ENCODE measurements at places on chromosomes 7 and 10. TPM values are rescaled to one million over a fixed set of nuclear protein-coding genes. Genes with fewer than 3 reads are reported as not detected.

The ZNF800 gene
- total RNA-seq = 37.8 TPM

The RADIL gene
- 10.8 TPM for total RNA-seq

The SFRP4 gene
- total RNA-seq = 10.2 TPM

The TBX20 gene
- not detected for total RNA-seq

The LBX1 gene
- not detected for total RNA-seq

The HOXA5 gene
- total RNA-seq = 9.2 TPM

The PTF1A gene
- total RNA-seq = not detected

The LGI1 gene
- total RNA-seq = 11.1 TPM

The NCF1 gene
- total RNA-seq = 3.9 TPM

The CACNB2 gene
- 56.9 TPM for total RNA-seq

The LDB1 gene
- total RNA-seq = 62.1 TPM

The PRRT4 gene
- total RNA-seq = 0.27 TPM

The OLAH gene
- not detected for total RNA-seq

The DENND10 gene
- 37.1 TPM for total RNA-seq

The MMP21 gene
- total RNA-seq = not detected

The CRHR2 gene
- total RNA-seq = not detected

The ZNF365 gene
- not detected for total RNA-seq

The ITPRID1 gene
- total RNA-seq = not detected

The MBL2 gene
- not detected for total RNA-seq

The PBLD gene
- 9.1 TPM for total RNA-seq

The TUBAL3 gene
- total RNA-seq = not detected

The SLC29A4 gene
- total RNA-seq = 1.8 TPM

The NEUROG3 gene
- not detected for total RNA-seq

The NPY gene
- not detected for total RNA-seq

The SYT15 gene
- total RNA-seq = 1.1 TPM
